T-helper 9 cell (primary cell): ENCODE measurements at places on chromosomes 5 and 9.

GRCh38 chr5:28896949-28897348 lies 1858.6 kb upstream of the CDH9 start:
- DNase-seq, result no peak

DNA sequence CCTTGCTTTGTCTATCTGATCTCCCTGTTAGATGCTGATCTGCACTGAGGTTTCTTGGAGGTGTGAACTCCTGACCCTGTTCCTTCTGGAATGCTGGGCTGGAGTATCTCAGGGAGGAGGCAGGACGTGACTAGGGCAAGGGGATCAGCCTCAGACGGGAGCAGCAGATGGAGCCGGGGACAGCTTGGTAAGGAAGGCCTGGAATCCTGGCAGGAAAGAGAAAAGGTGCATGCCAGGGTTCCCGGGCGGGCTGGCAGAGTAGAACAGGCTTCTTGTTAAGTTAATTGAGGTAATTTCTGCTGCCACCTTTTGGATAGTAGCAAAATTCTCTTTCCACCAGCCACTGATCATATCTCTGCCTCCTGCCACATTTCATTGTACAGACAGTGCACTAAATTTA lies 180.9 kb downstream of the ZNF462 start:
- no peak for DNase-seq

GRCh38 chr9:35732800-35733541 lies 505 bp downstream of the CREB3 start:
- no peak for DNase-seq

DNA sequence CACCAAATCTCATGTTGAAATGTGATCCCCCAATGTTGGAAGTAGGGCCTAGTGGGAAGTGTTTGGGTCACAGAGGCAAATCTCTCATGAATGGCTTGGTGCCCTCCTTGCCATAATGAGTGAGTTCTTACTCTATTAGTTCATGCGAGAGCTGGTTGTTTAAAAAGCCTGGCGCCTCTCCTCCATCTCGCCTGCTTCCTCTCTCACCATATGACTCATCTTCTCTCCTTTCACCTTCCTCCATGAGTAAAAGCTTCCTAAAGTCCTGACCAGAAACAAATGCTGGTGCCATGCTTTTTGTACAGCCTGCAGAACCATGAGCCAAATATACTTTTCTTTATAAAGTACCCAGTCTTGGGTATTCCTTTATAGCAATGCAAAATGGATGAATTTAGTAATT lies 20.9 kb upstream of the ARHGAP26 start:
- DNase-seq, result no peak

GRCh38 chr5:66242050-66242715 lies 98.1 kb downstream of the SREK1 start:
- no peak for DNase-seq

GRCh38 chr9:127858041-127858512 lies 3.6 kb upstream of the ENG start:
- DNase-seq, result no peak

- no peak for DNase-seq
These were observed 64.0 kb downstream of the RNF130 start for GRCh38 chr5:180007582-180007981.

- no peak for DNase-seq
These were observed 176.4 kb upstream of the PITX1 start for GRCh38 chr5:135210286-135211055.

- no peak for DNase-seq
These were observed 69.2 kb downstream of the VCAN start for GRCh38 chr5:83540783-83541182.

GRCh38 chr5:150135557-150136304 lies 19.9 kb downstream of the PDGFRB start:
- no peak for DNase-seq

DNA sequence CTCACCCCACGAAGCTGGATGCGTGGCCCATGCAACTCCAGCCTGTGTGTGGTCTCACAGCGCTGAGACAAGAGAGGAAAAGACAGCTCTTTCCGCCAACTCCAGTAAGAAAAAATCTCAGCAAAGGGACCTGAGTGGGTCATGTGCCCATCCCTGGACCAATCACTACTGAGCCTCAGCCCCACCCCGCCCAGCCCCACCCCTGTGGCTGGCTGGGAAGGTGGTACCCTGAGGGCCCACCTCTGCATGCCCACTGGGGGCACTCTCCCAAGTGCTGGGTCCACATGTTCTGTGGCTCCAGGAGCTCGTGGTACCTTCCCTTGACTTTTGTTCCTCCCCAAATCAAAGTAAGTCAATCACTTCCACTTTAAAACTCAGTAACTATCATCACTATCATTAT lies 105.1 kb upstream of the SMIM23 start:
- DNase-seq, result no peak

DNA sequence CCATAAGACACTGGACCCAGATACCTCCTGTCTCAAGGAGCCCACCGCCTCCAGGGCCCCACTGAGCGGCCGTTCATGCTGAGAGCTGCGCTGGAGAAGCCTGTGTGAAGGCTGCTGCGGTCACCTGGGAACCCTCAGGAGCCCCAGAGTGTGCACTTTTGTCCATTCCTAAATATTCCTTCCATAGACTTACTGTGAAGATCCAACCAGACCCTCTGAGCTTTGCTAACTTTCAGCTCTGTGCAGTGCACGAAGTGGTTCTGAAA lies 119.5 kb downstream of the COL23A1 start:
- DNase-seq, result no peak
